ENCODE measurements at places on chromosomes 7 and 10.

DNA sequence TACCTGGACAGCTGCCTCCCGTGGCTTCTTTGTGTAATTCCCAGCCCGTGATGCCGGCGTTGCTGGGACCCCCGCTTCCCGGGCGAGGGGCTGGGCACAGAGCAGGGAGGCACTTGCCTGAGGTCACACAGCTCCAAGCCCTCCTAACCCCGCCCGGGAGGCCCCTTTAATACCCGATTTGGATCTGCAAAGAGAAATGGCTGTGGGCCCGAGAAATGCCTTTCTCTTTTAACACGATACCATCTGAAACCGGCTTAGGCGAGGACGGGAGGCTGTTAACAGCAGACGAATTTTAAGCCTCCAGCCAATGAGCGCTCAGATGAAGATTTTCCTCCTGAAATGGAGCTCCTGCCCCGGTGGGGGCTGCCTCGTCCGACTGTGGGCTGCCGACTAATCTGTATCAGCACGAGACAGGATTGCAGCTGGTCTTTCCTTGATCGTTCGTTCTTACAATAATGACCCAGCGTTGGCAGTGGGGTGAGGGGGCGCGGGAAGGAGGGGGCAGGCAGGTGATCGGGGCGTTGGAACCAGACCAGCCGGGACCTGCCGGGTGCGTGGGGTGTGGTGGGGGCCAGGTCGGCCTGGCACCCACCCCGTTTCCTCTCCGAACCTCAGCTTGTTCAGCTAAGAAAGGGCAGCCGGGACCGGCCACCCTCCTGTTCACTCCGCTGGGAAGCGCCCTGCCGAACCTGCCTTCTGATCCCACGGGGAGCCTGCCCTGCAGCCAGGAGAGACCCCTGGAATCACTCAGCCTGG lies 36.2 kb upstream of the FOXL3 start:
- DNase-seq, result no peak

GRCh38 chr7:106566196-106566595 lies 94.8 kb downstream of the CCDC71L start:
- no peak for DNase-seq

GRCh38 chr7:101686030-101686429 lies 56.9 kb upstream of the MYL10 start:
- no peak for DNase-seq

GRCh38 chr10:92244796-92245195 lies 46.1 kb downstream of the CPEB3 start:
- DNase-seq, result no peak

GRCh38 chr10:108608860-108609259 lies 1314.5 kb downstream of the XPNPEP1 start:
- no peak for DNase-seq

- peak; percentile 64 for DNase-seq
Observed at GRCh38 chr7:151244196-151244840, 4.2 kb downstream of the SMARCD3 start.

GRCh38 chr10:122338609-122339441 lies 35.7 kb upstream of the PLEKHA1 start:
- no peak for DNase-seq

- no peak for DNase-seq
Observed at GRCh38 chr10:114526126-114526503, 121.8 kb upstream of the AFAP1L2 start.

DNA sequence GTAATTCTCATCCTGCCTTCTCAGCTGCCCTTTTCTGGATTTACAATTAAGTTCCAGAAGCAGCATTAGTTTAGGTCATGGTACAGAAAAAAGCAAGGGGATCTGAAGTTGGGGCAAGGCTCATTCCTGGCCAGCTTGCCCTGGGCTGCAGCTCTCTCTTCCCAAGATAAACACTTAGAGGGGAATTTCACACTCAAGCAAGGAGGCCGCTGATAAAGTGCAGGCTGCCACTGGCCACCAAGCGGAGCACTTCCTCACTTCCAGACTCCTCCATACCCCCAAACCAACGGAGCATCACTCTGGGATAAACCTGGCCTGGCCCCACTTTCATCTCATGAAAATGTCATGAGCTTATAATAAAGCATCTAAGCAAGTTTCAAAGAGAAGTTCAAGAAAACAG lies 445.5 kb upstream of the MKI67 start:
- DNase-seq, result no peak

GRCh38 chr7:43212921-43213320 lies 100.5 kb downstream of the HECW1 start:
- DNase-seq, result no peak

DNA sequence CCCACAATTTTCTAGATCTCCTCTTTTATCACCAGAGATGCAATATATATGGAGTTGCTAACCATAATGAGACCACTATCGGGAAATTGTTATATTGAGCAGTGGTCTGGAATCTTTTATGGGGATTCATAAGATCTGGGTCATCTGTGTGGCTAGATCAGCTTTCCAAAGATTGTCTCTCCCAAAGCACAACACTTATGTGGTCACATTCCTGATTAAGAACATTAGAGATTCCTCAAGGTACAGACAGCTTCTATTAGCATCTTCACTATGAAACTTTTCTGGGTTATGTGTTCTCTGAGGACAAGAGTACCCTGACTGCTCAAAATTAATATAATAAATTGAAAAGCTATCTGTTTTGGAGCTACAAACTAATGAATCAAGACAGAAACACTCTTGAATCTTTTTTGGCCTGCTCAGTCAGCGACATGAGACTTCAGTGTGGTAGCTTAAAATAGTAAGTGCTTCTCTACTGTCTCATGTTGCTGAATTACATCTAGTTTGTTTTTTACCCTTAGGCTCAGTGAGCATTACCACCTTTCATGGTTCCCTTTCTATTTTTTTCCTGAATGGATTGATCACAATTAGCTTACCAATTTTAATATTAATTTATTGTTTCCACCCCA lies 42.6 kb upstream of the STRIP2 start:
- no peak for DNase-seq

GRCh38 chr7:100477871-100478267 lies 1.1 kb downstream of the TSC22D4 start:
- DNase-seq, result no peak

- no peak for DNase-seq
Observed at GRCh38 chr10:69425511-69426298, 9.0 kb upstream of the TACR2 start.

DNA sequence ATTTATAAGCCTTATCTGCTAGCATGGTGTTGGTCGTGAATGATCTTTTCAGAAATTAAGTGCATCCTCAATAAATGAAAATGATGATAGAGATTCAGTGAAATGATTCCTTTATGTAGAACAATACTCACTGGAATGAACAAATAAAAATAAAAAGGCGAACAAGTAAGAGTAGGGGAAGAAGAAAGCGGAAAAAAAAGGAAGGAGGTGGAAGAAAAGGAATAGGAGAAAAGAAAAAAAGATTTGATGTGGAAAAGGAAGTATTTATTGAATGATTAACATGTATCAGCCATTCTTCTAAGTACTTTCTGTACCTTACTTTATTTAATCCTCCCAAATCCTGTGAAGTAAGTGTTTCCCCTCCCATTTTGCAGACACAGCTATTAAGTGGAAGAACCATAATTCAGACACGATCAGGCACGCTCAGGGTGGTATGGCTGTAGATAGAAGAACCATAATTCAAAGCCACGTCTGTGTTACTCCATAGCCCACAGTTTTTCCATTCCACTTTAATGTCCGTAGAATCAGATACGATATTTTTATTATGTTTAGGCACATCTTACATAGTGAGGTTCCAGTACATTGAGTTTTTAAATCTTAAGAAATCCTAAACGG lies 156.2 kb upstream of the LAMB4 start:
- DNase-seq, result no peak

- no peak for DNase-seq
Observed at GRCh38 chr10:84196083-84196482, 1.7 kb downstream of the CDHR1 start.

GRCh38 chr7:155283565-155284194 lies 14.0 kb upstream of the INSIG1 start:
- DNase-seq, result no peak

DNA sequence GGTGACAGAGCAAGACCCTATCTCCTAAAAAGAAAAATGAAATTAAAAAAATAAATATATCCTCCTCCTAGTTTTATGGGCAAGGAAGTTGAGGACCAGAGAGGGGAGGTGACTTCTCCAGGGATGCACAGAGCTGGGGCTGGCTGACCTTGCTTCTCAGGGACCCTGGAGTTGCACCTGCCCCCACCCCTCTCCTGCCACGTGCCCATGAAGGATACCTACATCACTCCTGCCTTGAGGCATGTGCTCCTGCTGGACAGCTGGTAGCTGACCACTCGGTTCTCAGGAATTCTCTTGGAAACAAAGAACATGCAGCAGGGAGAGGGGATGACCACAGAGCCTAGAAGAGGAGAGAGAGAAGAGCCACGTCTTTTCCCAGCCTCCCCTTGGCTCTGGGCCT lies 522 bp downstream of the CCL24 start:
- no peak for DNase-seq

DNA sequence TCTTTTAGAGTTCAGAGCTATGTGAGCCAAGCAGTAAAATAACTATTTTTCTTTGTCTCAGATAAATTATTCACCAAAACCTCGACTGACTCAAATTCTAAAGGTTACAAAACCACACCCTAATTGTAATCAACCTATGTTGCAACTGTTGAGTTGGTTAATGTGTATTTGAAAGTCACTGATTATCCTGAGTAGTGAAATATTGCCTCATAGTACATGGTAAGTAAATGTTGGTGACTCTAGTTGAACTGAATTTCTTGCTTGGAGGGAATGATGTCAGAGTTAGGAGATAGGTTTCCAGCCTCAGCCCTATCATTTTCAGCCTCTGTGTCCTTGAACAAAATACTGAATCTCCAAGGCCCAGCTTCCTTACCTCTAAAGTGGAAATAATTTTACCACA lies 3.0 kb upstream of the CYP2C18 start:
- no peak for DNase-seq

GRCh38 chr10:12597788-12598765 lies 248.7 kb downstream of the CAMK1D start:
- DNase-seq, result no peak

GRCh38 chr10:127813290-127813689 lies 76.3 kb downstream of the FOXI2 start:
- DNase-seq, result peak; percentile 7

GRCh38 chr7:39757604-39758003 lies 134.2 kb downstream of the RALA start:
- no peak for DNase-seq

- DNase-seq, result no peak
Observed at GRCh38 chr10:69645296-69646184, 15.5 kb downstream of the FAM241B start.

- no peak for DNase-seq
Observed at GRCh38 chr7:31145339-31145738, 93.2 kb downstream of the ADCYAP1R1 start.

- no peak for DNase-seq
Observed at GRCh38 chr10:26516540-26517101, 78.5 kb downstream of the APBB1IP start.

GRCh38 chr7:20826243-20826642 lies 39.6 kb upstream of the SP8 start:
- DNase-seq, result no peak

DNA sequence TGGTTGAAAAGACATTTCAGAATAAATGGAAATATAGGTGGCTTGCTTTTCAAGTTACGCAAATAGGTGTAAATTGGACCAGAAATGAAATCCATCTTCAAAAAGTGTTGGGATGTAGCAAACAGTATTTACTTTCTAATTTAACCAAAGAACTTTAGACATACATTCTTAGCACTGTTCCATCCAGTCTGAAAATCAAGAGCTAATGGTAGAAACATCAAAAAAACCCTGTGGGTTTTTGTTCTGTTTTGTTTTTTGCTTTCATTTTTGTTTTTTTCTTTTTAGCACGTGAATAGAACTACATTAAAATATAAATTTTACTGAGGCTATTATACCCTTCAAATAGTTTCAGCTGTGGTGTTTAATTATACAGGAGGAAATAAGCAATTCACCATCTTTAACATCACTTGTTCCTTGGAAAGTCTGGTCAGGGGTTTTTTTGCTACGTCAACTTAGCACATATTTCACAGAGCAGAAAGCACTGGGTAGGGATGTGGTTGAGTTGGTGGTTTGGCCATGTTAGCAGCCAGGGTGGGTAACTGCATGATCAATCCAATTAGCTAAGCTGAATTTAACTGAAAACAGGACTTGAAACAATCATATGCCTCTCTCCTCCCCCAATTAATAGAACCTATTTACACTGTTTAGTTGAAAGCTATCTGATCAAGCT lies 275.4 kb upstream of the PFKP start:
- DNase-seq, result no peak

DNA sequence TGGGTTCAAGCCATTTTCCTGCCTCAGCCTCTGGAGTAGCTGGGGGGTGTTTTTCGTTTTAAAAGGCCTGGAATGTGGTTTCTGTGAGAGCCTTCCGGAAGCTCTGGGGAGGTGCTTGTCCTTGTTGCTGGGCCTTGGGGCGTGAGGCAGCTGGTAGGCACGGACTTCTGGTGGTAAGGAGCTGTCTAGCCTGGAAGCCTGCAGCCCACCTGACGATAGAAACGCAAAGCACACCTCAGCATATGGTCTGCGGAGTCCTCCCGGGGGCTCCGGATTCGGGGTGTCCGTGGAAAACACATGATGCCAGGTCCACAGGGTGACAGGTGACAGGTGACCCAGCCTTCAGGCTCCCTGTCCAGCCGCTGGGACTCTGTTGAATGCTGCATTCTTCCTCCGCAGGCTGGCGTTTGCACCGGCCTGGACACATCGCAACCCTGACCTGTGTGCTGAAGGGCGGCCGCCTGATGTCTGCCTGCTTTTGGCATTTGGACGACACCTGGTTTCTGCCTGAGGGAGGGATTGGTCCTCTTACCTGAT lies 37.3 kb downstream of the INPP5A start:
- no peak for DNase-seq

GRCh38 chr7:108003599-108003935 lies 606 bp upstream of the LAMB1 start:
- DNase-seq, result no peak

GRCh38 chr7:16007911-16008310 lies 321.4 kb upstream of the MEOX2 start:
- DNase-seq, result no peak

GRCh38 chr7:157276091-157276561 lies 60.7 kb upstream of the DNAJB6 start:
- no peak for DNase-seq

GRCh38 chr7:78412216-78412858 lies 613.8 kb downstream of the PHTF2 start:
- DNase-seq, result no peak

DNA sequence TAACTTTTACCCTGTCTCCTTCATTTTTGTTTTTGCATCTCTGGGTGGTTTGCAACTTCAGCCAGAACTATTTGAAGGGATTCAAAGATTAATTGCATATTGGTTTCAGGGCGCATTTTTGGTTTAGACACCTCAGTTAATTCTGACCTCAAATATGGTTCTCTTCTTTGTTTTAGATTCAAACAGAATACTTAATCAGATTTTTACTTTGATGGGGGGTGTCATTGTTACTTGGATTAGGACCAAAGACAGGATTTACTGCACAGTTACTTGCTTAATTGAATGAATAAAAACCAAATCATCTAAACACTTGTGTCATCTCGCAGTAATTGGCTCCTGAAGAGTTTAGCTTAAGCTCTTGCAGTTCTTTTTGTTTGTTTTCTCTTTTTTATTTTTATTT lies 100.9 kb downstream of the PHTF2 start:
- no peak for DNase-seq

Measured in muscle of arm (tissue), 14 donors.